GM10248 (cell line): ENCODE measurements at places on chromosomes 6 and 20.
A peak's percentile ranks its signal among the peaks of the same experiment; 100 is the strongest.

DNA sequence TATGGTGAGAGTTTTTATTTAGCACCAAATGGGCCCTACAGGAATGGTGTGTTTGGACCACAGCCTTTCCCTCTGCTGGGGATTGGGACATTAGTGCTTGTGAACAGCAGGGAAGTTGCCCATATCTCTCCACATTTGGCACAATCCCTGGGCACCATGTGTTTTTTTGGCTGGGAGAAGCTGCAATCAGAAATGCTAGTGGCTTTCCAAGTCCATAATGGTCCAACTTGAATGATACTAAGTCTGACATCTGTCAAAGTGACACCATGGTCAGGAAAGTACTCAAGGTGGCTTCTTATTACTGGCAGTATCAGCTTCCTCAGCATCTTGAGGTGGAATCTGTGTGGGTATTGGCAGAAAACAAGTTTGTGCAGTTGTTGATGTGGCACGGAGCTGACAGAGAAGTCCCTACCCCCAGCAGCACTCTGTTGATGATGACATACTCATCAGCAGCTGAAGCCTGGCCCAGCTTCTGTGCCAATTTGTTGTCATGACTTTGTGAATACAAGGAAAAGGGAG lies 53.0 kb downstream of the SASH1 start:
- no peak for DNase-seq

GRCh38 chr6:8361259-8361658 lies 74.1 kb downstream of the SLC35B3 start:
- no peak for DNase-seq

DNA sequence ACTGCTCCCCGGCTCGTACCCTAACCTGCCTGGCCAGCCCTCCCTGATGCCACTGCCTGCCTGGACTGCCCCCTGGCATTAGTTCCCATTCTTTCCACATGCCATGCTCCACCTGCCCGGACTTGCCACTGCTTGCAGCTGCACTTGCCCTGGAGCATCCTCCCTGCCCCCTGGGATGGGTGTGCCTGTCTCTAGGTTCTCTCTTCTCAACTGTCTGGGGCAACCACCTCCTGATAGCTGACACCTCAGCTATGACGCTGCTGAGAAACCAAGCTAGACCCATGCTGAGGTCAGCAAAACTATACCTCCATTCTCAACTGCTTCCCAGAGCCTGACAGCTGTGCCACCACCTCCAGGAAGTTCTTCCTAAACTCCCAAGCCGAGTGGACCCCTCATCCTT lies 72.1 kb downstream of the PERP start:
- no peak for DNase-seq

GRCh38 chr6:112247275-112247674 lies 7.1 kb downstream of the LAMA4 start:
- no peak for DNase-seq

DNA sequence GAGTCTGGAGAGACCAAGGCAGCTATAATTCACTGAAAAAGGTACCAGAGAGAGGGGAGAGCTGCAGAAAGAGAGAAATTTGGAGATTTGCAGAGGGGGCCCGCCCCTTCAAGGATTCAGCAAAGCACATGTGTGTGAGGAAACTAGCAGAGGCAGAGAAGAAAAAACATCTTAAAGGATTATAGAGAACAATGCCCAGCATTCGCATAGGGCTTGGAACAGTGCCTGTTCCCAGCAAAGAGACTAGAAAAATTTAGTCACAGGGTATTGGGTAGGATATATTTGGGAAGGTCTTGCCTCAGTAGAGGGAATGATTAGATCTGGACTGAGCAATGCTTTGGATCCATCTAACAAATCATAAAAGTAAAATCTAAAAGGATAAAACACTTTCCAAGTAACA lies 44.0 kb downstream of the SRPK1 start:
- no peak for DNase-seq

DNA sequence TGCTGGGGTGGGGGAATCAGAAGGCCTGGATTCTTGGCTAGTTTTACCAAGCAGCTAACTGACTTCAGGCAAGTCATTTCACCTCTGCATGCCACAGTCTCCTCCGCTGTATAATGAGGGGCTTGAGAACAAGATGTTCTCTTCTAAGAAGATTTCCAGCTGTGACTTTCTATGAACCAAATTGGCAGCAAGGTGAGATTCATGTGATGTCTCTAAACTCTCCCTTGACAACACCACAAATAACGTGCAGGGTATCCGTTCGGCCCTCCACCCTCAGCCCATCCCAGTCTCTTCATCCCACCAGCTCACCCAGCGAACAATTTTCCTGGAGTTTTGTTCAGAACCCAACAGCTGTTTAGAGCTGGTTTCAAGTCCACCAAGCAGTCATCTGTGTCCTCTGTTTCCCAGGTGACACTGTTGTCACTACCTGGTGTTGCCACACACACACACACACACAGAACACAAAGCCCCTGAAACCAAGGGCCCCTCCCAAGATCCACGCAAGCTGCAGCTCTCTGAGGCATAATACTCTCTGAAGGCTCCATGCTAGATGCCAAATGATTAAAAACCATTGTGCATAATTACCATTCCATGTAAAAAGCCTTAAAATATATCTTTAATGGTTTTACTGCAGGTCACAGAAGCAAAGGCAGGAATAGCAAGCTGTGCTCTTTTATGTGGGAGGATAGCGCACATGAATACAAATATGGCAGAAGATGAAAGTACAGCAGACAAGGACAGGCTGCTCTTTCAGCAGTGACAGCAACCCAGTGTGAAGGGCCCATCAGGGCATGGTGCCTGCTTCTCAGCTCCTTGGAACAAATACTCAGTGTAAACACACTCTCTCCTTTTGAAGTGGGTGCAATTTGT lies 48.2 kb downstream of the ARHGAP18 start:
- DNase-seq = no peak

GRCh38 chr6:167750956-167751358 lies 75.8 kb upstream of the AFDN start:
- no peak for DNase-seq

- no peak for DNase-seq
Observed at GRCh38 chr6:52512199-52512598, 64.7 kb downstream of the TRAM2 start.

DNA sequence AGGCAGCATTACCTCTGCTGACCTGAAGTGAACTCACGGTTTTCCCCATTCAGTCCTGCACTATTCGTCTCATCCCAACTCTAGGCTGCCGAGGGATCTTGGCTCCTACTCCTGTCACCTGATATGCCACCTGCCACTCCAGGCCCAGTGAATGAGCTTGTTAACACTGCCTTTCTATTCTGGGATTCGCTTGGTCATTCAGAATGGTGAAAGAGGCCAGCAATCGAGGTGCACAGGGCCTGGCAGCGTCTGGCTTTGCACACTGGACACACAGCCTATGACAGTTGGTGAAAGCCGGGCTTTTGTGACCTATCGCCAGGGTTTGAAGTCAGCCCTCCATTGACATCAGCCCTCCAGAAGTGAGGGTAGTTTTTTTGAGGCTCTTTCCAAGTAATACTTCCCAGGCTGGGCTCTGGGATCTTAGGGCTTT lies 59.3 kb upstream of the MYL9 start:
- no peak for DNase-seq

- no peak for DNase-seq
Observed at GRCh38 chr20:48106428-48106827, 321.1 kb upstream of the SULF2 start.

GRCh38 chr6:29892696-29893095 lies 49.6 kb upstream of the HLA-A start:
- DNase-seq = no peak

GRCh38 chr6:170346649-170347048 lies 40.1 kb downstream of the FAM120B start:
- no peak for DNase-seq

DNA sequence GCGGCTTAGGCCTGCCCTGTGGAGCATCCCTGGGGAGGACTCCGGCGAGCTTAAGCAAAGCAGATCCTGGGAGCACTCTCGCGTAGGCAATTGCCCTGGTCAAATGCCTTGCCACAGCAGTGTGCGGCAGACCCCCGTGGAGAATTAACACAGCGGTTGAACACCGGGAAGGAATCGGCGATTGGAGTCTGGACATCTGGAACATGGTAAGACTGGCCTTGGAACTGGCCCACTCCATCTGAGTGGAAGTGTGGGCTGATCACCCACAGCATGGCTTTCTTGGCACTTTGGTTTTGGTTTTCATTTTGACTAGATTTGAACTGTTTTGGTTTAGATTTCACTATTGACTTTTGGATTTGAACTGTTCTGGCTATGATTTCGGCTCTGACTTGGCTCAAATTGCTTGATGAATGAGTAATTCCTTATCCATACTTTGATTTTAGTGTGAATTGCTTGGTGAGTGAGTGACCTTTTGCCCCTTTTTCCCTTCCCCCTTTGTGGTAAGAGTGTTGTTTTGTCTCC lies 300.7 kb downstream of the RNGTT start:
- DNase-seq = peak; percentile 19

GRCh38 chr6:14622085-14622484 lies 504.5 kb downstream of the CD83 start:
- DNase-seq = no peak

GRCh38 chr6:64010010-64010409 lies 374.4 kb downstream of the PHF3 start:
- no peak for DNase-seq

GRCh38 chr6:32627831-32628230 lies 9.4 kb upstream of the HLA-DQA1 start:
- DNase-seq = no peak

DNA sequence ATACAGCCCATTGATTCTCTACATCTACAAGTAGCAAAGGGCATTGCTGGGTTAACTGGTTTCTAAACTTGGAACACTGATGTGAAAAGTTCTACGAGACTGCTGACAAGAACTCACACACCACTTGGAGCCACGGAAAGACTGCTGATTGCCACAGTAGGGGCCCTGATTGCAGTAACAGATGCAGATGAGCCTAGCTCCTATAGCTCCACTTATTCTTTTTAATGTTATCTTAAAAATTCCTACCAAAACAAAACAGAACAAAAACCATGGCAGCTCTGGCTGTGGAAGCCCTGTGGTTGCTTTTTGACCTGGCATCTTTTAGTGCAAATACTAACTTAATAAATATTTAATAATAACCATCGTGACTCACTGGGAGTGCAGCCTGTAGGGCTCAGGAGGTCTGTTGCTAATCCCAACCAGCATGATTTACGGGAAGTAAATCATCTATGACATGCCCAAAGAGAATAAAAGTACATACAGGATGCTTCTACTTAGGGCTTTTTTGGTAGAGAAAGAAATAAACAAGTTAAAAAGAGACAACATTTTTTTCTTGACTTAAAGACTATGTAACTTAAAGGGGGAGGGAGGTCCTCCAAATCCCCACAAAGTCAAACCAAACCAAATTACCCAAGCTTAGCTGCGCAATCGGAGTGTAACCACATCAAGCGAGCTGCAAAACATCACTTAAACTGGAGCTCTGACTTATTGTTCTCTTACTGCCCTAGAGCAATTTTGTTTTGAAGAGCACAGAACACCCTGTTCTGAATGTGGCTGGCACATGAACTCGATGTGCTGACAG lies 87.2 kb downstream of the FKBP5 start:
- peak; percentile 15 for DNase-seq

GRCh38 chr6:129447198-129447565 lies 262.8 kb downstream of the ARHGAP18 start:
- DNase-seq = no peak

- DNase-seq = peak; percentile 39
Observed at GRCh38 chr6:105757512-105758200, 328.5 kb upstream of the PRDM1 start.

DNA sequence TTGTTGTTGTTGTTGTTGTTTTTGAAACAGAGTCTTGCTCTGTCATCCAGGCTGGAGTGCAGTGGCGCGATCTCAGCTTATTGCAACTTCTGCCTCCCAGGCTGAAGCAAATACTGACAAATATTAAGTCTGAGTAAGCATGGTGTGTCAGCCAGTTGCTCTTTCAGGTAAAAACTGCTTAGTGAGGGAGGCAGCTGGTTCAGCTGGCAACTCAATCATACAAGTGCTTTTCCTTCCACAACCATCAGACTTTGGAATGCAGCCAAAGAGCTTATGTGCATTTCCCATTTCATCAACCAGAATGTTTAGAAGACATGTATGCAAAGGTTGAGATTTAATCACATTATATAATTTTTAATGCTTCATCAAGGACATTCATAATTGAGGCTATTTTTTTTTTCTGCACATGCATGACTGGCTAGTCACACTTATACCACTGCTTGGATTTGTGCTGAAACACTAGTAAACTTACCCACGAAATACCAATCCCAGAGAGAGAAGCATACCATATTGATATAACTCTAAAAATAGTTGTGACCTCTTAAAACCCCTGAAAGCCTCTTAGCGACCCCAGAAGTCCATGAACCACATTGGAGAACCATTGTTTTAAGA lies 56.0 kb downstream of the CLIC5 start:
- no peak for DNase-seq

DNA sequence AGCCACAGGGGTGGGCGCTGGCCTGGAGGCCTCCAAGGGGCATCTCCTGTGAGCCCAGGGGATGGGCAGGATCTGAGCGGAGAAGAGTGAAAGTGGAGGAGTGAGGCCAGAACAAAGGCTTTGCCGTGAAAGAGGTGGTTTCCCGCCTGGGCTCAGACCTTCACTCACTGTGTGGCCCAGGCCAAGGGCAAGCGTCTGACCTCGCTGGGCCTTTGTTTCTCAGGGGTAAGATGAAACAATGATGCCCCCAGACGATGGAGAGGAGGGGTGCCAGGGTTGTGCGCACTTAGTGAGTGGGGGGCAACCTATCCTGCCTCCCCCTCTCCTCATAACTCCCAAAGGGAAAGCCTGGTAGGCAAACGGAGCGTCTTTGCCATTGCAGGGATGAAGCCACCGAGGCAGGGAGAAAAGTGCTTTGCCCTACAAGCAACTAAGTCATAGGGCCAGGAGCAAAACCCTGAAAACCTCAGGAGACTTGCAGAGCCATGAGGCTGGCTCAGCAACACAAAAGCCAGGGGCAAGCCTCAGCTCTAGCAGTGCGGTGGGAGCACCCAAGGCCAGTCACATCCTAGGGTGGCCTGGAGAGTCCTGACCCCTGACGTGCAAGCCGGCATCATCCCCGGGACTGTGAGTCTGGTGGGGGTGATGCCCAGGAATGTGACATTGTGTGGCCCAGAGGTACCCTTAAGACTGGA lies 897 bp upstream of the STMN3 start:
- DNase-seq = no peak

GRCh38 chr20:57133926-57134650 lies 132.4 kb downstream of the BMP7 start:
- no peak for DNase-seq

DNA sequence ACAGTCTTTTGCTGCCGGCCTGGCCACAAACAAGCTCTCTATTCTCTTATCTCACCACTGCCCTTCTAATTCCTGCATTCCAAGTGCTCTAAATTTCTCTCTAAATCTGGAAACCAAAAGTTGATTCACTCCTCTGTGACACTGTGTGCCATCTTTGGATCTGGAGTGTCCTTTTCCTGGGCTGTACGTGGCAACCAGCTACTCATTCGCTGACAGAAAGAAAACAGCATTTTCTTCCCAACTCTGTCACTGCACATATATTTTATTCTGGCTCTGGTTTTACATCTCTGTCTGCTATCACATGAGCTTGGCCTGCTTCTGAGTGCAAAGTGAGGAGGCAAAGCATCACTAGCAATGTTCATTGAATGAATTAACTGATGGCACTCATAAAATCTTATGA lies 397.2 kb upstream of the MAP3K7 start:
- no peak for DNase-seq
